Activated naive CD8-positive, alpha-beta T cell treated with anti-CD3 and anti-CD28 coated beads, Interleukin-2, amount 10 ng/mL, durations not matched to agents 7 days and 5 days (primary cell): ENCODE measurements at places on chromosomes 11 and 22. TPM values are rescaled to one million over a fixed set of nuclear protein-coding genes. Genes with fewer than 3 reads are reported as not detected.

The OR52K1 gene
- total RNA-seq = not detected

The TSGA10IP gene
- not detected for total RNA-seq

The ATP5MG gene
- total RNA-seq = 202 TPM

The VSIG10L2 gene
- not detected for total RNA-seq

The GAS2 gene
- 2.4 TPM for total RNA-seq

The B4GAT1 gene
- 9.5 TPM for total RNA-seq

The SRSF8 gene
- total RNA-seq = 45.1 TPM

The OR10A2 gene
- total RNA-seq = not detected

The CRYBB2 gene
- total RNA-seq = not detected

The PGA5 gene
- not detected for total RNA-seq

The KCNJ11 gene
- total RNA-seq = 1.8 TPM

The MAJIN gene
- total RNA-seq = not detected
